ENCODE measurements at places on chromosomes 3 and 15. TPM values are rescaled to one million over a fixed set of nuclear protein-coding genes. Genes with fewer than 3 reads are reported as not detected.

DNA sequence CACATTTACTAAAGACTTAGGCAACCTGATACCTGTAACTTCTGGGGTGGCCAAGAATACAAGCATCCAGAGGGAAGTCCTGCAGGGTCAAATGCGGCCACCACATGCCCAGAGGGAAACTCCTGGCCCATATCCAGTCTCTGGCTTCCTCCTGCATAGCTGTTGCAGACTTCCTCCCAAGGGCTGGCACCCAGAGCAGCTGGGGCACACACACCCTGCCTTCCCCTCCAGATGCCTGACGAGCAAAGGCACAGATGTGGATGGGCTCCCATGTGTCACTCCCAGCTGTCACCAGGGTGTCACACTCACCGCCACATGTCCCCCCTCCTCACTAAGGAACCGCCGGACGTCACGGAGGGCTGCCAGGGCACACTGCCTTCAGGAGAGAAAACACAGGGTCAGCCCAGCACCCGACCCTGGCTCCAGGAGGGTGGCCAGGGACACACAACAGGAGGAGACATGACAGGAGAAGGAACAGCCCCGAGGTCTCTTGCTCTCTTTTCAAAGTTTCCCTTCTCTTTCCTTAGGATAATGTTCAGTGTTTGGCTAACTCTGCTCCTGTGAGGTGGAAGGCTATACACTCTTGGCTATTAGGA is 13.2 kb downstream of the PFKFB4 start:
- DNase-seq: no peak

DNA sequence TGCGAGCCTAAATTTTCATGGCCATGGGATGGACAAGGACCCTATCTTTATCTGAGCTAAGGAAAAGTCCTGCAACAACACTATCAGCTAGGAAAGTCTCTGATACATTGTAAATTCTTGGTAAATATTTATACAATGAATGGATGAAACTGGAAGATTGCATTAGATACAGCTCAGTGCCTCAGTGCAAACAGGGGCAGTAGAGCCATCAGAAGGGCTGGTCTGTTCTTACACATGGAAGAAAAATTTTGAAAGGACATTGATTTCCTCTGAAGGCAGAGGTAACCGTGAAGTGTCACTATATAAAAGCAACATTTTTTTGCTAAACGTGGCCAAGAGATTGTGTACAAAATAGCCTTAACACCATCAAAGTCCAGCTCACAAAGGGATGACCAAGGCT is 153.2 kb upstream of the GADL1 start:
- DNase-seq: no peak

CTXN2 gene
- not detected for polyA plus RNA-seq

GRCh38 chr3:192082730-192083660 is 622.0 kb downstream of the PYDC2 start:
- no peak for DNase-seq

- DNase-seq: no peak
These were observed 298.3 kb upstream of the TGFBR2 start for GRCh38 chr3:30308131-30308530.

GRCh38 chr3:126130981-126131745 is 47.2 kb upstream of the SLC41A3 start:
- no peak for DNase-seq

APOD gene
- polyA plus RNA-seq: 47.5 TPM

DLEC1 gene
- 1.1 TPM for polyA plus RNA-seq

CALML4 gene
- polyA plus RNA-seq: 11.0 TPM

ADPGK gene
- polyA plus RNA-seq: not detected

TEX9 gene
- 11.8 TPM for polyA plus RNA-seq

LZTFL1 gene
- polyA plus RNA-seq: 24.5 TPM

GRCh38 chr3:57227930-57228751 is 612 bp downstream of the APPL1 start:
- peak; percentile 77 for DNase-seq

FRMD4B gene
- 24.7 TPM for polyA plus RNA-seq

SAMD7 gene
- not detected for polyA plus RNA-seq

- DNase-seq: peak; percentile 51
These were observed 6.7 kb upstream of the CMTM7 start for GRCh38 chr3:32384938-32385337.

DNA sequence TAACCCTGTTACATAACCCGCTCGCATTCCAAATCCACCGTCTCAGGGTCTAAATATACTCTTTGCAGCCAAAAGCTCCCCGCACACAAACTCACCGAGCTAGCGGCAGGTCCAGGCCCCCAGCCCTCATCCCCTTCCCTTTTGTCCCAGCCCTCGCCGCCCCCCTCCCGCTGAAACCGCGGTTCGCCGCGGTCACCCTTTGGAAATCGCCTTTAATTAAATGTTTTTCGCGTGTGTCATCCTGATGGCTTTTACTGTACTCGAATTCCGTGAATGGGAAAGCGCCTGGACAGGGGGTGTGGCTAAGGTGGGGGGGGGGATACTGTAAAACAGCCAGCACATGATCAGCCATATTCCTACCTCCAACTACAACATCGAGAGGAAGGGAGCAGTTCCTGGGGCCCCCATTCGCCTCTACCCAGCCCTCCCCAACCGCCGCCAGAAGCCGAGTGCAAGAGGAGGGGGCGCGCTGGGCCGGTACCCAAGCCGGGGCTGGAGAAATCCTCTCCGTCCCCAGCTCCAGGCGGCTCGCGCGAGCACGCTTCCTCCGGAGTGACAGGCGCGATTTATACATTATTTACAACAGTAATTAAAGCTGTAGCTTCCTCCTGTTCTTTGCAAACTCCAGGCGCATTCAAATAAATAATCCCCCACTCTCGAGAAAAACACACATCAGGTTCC is 1.7 kb downstream of the RORA start:
- DNase-seq: peak; percentile 68

- DNase-seq: no peak
These were observed 232.5 kb downstream of the CHST2 start for GRCh38 chr3:143351895-143352608.

GRCh38 chr15:78111788-78112187 is 19.4 kb downstream of the SH2D7 start:
- no peak for DNase-seq

DNA sequence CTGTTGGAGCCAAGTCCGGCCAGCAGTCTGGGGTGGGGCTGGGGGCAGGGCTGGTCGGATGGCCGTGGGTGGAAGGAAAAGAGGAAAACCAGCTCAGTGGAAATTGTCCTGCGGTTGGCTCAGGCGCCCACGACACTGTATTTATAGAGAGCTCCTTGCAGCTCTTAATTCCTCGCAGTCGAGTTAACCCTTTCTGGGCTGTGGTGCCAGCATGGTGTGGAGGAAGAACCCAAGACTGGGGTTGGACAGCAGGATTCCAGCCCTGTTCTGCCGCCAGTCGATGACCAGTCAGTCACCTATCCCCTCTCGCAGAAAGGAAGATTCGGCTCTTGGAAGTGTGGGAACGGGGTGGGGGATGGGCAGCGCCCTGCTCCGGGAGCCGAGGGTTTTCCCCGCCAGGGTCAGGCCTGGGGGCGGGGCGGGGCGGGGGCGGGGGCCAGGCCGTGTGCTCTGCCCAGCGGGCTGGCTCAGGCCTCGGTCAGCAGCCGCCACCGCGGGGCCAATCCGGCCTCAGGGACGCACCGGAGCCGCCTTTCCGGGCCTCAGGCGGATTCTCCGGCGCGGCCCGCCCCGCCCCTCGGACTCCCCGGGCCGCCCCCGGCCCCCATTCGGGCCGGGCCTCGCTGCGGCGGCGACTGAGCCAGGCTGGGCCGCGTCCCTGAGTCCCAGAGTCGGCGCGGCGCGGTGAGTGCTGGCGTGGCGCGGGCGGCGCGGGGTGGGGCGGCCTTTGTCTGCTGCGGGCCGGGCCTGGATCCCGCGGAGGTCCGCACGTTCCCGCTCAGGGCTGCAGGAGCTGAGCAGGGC is at the start of gene CD276:
Gene CD276 (plus strand): TSS at position 607 of the 804 bp plus-strand sequence. CDS start 15,257 bp downstream, outside the sequence.
- DNase-seq: peak; percentile 66

- DNase-seq: no peak
These were observed 5.1 kb downstream of the PROK2 start for GRCh38 chr3:71779674-71780377.

DNA sequence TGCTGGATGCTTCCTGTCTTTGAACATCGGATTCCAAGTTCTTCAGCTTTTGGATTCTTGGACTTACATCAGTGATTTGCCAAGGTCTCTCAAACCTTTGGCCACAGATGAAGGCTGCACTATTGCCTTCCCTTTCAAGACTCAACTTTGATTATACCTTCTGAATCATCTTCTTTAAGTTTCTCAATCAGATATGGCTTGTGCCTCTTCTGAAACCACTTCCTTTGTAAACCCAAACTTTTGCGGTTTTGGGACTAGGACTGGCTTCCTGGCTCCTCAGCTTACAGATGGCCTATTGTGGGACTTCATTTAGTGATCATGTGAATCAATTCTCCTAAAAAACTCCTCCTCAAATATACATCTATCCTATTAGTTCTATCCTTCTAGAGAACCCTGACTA is 47.1 kb upstream of the CADPS start:
- no peak for DNase-seq

DNA sequence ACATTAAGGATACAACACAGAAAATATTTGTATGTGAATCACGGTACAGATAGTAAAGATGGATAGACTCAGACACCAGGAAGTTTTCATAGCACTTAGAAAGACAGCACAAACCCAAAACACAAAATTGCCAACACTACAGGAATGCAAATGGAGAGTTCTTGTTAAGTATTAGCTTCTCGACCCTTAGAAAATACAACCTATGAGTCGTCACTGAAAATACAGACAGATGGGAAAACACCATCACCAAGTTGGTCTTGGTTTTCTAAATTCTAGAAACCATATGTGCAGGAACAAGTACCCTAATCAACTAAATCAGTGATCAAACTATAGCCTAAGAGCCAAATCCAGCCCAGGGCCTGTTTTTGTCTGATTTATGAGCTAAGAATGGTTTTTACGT is 50.7 kb downstream of the PEAK1 start:
- DNase-seq: no peak

DNA sequence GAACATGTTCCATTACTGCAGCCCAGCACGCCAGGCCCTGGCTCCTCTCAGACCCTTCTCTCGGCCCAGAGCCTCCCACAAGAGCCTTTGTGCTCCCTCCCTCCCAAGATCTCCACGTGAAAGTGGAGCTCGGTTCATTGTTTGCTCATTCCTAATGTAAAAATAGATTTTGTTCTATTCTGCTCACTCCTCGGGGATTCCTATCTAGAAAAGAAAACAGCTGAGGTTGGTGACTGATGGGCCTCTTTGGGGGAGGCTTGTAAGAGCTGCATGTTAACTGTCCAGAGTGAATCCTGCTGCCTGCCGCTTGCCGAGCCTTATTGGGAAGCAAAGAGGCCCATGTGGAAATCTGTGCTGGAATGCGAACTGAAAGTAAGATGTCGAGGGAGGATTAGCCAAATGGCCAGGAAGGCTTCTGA is 267.1 kb downstream of the LRTM1 start:
- DNase-seq: peak; percentile 88

BCL2A1 gene
- polyA plus RNA-seq: not detected

DAZL gene
- not detected for polyA plus RNA-seq

CHST2 gene
- polyA plus RNA-seq: not detected

DNA sequence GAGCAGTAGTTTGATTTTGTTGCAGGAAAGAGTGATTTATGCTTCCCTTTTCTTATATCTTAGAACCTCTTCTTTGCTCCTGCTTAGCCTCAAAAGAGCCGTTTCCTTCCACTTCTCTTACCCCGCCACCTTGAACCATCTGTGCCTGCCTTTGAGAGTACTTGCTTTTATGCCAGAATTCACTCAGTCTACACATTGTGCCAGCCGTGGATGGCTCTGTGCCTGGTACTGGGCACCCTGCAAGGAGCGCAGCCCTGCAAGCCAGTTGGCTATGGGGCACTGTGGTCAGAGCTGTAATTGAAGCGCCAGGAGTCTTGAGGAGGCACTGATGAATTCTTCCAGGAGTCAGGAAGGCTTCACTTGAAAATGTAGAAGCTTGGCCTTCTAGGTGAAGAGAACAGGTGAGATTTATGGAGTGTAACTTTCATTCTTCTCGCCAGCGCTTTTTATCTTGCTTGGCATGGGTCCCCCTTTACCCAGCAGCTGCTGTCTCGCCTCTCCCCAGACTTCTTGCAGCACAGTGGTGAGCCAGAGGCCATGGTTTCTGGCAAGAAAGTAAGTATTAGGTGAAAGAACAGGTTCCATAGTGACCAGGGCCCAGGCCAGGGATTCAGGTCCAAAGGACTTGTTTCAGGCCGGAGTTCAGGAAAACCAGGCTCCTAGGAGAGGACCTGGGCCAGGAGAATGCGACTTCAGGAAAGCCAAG is 4.9 kb downstream of the TMED3 start:
- no peak for DNase-seq

GRCh38 chr3:13027154-13027553 is 46.1 kb downstream of the IQSEC1 start:
- no peak for DNase-seq

- DNase-seq: no peak
These were observed 129.6 kb upstream of the PLXND1 start for GRCh38 chr3:129736070-129736469.

- DNase-seq: no peak
These were observed 64.0 kb upstream of the CDV3 start for GRCh38 chr3:133509488-133509887.

GRCh38 chr3:25713341-25713985 is 48.8 kb upstream of the TOP2B start:
- DNase-seq: no peak

DNA sequence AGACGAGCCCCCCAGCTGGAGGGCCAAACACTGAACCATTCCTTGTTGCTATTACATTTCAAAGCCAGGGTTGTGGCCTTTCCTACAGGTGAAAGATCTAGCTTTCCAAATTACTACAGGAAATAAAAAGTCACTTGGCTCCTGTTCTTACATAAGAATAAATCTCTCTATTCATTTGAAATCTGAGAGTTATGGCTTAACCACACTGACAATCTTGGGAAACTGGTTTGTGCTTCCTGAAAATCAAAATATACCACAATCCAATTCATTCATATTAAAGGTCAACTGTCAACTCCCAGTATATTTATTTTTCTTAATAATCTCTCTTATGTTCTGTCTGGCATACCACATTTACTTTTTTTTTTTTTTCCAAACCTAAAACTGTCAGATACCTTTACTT is 103.7 kb upstream of the LMOD3 start:
- DNase-seq: no peak

GRCh38 chr15:61157933-61158332 is 71.2 kb downstream of the RORA start:
- DNase-seq: peak; percentile 84

LTK gene
- 6.5 TPM for polyA plus RNA-seq

- no peak for DNase-seq
These were observed 17.4 kb upstream of the KCNMB2 start for GRCh38 chr3:178518660-178519396.

Measured in muscle of arm (tissue), 14 donors.